Left ventricle myocardium inferior (tissue), 1 donor: ENCODE measurements at places on chromosomes 7 and 10. TPM values are rescaled to one million over a fixed set of nuclear protein-coding genes. Genes with fewer than 3 reads are reported as not detected.

DNA sequence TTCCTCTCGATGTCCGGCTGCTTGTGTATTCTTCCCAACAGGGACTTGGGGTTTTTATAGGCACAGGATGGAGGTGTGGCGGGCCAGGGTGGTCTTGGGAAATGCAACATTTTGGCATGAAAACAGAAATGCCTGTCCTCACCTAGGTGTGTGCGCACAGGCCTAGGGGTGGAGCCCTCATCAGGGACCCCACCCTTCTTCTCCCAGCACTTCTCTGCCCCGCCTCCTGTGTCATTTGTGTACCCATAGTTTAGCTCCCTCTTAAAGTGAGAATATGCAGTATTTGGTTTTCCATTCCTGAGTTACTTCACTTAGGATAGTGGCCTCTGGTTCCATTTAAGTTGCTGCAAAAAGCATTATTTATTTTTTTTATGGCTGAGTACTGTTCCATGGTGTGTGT is 90.2 kb upstream of the ITGB1 start:
- no peak for DNase-seq

DNA sequence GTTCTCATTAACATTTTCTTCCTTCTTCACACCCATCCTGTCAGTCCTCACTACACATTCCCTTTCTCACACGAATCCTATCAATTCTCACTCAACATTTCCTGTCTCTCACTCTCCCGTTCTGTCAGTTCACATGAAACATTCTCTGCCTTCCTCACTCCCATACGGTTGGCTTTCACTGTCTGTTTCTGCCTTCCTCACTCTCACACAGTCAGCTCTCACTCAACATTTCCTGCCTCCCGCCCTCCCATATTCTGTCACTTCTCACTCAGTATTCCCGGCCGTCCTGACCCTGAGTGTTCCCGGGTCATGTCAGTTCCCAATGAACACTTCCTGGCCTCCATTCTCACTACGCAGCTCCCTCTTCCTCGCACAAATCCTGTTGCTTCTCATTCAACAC is 61.5 kb downstream of the DYNC2I1 start:
- no peak for DNase-seq

GRCh38 chr10:70403483-70404035 is 386 bp upstream of the EIF4EBP2 start:
- DNase-seq, result no peak

DNA sequence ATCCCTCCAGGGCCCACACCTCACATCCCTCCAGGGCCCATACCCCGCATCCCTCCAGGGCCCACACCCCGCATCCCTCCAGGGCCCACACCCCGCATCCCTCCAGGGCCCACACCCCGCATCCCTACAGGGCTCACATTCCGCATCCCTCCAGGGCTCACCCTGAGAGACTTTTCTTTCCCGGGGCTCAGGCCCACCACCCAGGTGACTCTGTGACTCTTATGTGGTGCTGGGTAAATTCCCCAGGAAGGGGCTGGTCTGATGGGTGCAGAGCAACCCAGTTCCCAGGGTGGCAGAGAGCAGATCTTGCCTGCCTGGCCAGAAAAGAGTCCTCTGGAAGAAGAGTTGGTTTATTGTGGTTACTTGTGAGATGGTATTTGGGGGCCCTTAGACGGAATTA is 290.7 kb downstream of the TCERG1L start:
- DNase-seq, result no peak

The PCLO gene
- 4.2 TPM for total RNA-seq
